ENCODE measurements at places on chromosomes 16 and 17.

DNA sequence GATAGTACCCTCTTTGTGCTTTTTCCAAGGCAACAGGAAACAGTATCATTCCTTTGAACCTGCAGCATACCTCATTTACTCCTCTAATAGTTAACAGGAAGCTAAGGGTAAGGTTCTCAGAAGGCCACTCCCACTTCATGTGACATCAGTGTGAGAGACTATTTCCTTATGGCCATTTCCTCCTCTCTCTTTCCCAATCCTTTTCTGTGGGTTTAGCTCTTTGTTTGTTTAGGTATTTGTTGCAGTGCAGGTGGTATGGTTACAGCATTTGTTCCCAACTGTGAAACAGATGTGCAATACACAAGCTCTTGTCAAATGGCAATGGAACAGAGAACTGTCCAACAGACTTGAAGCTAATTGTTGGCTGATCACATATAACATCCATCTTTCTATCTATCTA, 14.7 kb downstream of the TMC5 start:
- DNase-seq: no peak

GRCh38 chr16:17691106-17691898, 220.5 kb upstream of the XYLT1 start:
- no peak for DNase-seq

DNA sequence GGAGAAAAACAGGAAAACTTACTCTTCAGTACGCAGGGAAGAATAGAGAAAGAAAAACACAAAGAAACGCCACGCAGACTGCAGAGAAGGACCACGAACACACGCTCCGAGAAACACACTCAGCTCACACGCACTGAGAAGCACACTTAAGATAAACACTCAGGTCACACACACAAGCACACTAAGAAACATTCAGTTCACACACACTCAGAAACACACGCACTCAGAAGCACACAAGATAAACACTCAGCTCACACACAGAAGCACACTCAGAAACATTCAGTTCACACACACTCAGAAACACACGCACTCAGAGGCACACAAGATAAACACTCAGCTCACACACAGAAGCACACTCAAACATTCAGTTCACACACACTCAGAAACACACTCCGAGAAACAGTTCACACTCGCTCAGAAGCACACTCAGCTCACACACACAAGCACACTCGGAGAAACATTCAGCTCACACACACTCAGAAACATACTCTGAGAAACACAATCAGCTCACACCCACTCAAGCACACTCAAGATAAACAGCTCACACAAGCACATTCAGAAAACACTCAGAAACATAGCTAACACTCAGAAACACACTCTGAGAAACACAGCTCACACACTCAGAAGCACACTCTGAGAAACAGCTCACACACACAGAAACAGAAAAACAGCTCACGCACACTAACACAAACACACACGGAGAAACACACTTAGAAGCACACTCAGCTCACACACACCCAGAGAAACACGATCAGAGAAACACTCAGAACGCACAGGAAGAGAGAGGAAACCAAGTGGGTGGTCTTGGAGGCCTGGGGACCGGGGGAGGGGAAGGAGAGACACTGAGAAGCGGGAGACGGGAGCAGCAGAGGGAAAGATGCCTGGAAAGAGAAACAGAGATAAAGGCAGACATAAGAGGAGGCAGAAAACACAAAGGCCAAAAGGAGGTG, 908 bp downstream of the TMEM98 start:
- DNase-seq: no peak

DNA sequence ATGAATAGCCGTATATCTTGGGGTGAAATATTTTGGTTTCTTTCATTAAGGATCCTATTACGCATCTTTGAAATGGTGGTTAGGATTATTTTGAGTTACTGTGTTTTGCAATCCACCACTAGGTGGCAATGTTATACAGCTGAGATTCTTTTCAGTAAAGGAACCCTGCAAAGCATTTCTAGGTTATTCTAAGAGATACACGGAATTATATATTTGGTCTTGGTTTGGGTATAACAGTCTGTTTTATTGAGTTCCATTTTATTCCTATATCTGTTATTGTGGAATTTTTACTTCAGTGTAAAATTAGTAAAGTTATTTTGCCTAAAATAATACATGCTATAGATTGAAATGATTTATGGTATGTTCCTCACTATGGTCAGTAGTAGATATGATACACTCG, 62.9 kb upstream of the CPHXL start:
- no peak for DNase-seq

- no peak for DNase-seq
These were observed 92.8 kb downstream of the CHD9 start for GRCh38 chr16:53147500-53148065.

DNA sequence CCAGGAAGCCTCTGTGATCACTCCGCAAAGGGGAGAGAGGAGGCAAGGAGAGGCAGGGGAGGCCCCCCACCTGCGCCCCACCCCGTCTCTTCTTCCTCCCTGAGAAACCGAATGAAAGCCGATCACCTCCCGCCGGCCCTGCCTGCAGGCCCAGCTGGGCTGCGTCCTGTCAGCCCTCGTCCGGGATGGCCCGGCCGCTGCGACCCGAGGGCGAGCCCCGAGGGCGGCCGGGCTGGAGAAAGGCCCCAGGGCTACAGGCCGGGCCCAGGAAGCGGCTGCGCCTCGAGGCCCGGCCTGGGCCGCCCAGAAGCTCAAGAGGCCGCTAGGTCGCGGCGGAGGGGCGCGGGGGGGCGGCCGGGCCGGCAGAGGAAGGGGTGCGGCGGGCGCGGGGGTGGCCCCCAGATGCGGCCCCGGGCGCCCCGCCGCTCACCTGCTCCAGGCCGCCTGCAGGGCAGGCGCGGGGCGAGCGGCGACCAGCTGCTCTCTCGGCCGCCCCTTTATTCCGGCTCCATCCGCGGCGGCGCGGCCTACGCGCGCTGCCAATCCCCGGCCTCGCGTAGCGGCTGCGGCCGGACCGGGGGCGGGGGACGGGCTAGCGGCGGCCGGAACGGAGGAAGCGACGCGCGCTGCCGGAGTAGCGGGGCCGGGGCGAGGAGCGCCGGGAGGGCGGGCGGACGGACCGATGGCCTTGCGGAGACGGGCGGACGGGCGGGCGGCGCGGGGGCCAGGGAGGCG, at the start of gene ZNF319:
Gene ZNF319, minus strand, starts transcription at position 702 of the 735 bp plus-strand sequence. CDS start 2,407 bp downstream, outside the sequence.
- DNase-seq: no peak

DNA sequence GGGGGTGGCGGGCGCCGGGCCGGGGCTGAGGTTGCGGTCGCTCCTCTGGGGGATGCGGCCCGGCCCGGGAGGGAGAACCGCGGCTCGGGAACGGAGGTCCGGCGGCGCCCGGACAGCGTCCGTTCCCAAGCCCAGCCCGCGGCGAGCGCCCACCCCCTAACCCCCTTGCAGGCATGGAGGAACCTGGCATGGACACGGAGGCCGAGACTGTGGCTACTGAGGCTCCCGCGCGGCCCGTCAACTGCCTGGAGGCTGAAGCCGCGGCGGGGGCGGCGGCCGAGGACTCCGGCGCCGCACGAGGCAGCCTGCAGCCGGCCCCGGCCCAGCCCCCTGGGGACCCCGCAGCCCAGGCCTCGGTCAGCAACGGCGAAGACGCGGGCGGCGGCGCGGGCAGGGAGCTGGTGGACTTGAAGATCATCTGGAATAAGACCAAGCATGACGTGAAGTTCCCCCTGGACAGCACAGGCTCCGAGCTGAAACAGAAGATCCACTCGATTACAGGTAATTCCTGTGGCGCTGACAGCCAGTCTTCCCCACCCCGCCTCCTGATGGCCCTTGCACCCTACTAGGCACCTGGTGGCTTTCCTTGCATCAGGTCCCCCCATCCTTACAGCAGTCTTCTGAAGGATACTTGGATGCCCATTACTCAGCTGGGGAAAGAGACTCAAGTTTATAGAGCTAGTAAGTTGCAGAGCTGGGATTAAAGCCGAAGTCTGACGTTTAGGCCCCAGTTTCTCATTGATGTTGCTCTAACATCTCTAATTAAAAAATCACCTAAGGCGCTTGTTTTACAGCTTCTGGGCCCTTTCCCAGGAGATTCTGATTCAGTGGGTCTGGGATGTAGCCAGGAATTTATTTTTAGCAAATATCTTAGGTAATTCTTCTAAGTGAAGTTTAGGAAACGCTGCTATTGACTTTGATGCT, 514 bp downstream of the UBFD1 start:
- no peak for DNase-seq

DNA sequence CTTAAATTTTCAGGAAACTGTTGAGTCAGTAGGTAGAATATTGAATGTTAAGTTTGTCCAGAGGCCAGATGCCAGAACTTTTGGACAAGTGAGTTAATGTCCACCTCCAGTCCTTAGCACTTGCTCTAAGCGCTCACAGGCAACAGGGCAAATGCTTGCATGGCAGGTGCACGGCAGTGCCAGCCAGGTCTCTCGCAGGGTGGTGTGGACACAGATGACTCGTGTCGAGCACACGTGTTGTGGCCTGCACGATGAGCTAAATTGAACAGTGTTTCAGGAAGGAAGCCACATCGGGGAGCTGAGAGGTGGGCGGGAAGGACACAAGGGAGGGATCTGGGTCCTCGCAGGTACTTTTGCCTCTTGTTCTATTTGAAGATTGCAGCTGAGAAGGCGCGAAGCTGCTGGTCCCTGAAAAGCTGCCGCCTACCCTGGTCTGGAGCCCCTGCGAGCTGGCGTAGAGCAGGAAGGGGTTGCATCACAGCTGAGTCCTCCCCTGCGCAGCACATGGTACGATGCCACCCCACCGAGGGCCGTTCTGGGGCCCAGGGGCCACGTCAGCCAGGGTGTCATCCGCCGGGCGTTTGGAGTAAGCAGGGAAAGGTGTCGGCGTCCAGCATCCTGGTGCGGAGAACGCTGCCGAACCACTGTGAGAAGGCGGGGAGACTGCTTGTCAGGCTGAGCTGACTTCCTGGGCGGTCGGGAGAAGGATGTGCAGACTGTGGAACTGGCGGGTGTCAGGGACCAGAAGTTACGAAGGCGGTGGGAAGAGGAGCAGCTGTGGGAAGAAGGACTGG, 6.3 kb downstream of the RAB40C start:
- DNase-seq: no peak

GRCh38 chr17:19003543-19004420, 782 bp downstream of the FAM83G start:
- DNase-seq: no peak

DNA sequence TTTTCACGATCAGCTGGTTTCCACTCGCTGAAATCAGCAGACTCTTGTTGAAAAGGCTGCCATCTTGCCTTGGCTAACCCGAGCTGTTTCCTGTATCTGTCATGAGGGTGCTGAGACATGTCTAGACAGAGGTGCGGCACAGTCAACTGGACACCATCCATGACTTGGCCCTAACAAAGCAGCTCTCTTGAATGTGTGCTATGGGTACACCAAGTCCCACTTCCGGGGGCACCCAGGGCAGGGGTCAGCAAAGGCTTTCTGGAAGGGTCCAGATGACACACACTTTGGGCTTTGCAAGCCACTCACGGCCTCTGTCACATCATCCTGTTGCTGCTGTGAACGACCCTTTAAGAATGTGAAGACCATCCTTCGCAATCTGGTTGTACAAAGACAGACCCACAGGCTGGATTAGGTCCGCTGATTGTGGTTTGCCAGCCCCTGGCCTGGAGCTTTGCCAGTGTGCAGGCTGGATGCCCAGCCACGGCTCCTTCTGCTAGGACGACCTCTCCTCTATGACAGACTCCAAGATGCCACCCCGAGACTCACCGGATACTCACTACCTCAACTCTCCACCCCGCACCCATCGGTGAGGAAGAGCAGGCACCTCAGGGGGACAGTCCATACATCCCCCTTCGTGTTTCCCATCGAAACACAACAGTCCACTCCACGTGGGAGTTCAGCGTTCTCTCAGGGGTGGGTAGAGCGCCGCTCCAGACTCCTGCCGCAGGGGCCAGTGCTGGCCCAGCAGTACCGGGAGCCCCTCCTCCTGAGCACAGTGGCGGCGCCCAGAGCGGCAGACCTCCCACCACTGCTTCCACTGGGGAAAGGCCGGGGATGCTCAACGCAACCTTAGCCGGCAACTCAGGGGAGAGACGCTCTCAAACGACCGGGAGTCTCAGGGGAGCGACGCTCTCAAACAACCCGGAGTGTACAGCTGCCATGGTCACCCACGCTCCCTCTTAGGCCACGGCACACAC, 123.5 kb downstream of the ANKRD11 start:
- DNase-seq: no peak

GRCh38 chr17:82752371-82753200, 721 bp downstream of the TBCD start:
- DNase-seq: no peak

DNA sequence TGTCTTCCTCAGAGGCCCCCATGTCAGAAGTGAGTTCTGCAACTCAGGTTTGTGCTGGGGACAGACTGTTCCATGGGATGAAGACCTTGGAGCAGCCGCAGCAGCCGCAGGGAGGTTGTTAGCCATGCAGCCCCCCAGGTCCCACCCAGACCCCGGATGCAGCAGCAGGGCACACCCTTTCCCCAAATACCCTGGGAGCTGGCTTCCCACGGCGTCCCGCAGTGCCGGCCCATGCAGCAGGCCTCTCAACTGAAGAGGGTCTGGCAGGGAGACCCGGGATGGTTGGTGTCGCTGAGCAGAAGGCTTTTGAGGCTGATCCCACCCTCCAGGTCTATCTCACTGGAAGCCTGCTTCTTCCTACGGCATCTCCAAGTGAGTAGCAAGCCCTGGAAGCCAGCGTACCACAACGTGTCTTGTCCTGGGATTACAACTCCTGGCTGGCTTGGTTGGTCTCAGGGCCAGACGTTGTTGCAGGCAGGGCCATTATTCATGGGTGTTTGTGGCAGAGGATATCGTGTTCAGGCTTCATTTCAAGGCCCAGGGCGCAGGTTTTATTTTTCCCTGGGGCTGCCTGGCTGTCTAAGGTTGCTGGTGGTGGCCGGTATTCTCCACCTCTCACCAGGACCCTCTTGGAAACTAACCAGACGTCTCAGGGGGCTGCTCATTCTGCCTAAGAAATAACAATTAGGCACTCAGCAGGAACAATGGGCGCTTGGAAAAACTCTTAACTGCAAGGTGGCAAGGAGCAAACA, 223.2 kb downstream of the C16orf95 start:
- no peak for DNase-seq

DNA sequence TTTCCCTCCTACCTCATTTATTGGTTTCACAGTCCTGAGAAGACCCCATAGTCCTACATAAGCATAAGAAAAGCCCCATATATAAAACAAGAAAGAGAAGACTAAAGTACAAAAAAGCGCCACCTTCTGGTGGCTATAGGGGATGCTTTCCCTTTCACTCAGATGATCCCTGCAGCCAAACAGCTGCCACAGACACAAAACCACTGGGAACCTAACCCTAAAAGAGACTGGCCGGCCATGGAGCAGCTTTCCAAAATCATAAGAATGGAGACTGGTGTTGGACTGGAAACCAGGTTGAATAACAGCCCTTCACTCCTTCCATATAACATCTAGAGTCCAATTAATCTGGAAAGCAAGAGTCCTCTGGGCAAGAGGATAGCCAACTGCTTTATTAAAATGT, 11.4 kb downstream of the DYNC1LI2 start:
- no peak for DNase-seq
